Subcutaneous preadipocyte (primary cell): ENCODE measurements at places on chromosomes 16 and 17. TPM values are rescaled to one million over a fixed set of nuclear protein-coding genes. Genes with fewer than 3 reads are reported as not detected.

The MMD gene
- 65.1 and 118 TPM in 2 replicates for total RNA-seq

The CD300E gene
- total RNA-seq = not detected in 2 replicates

The CFAP97D1 gene
- under 0.01 TPM in 2 replicates for total RNA-seq

The GUCY2D gene
- total RNA-seq = under 0.01 TPM in 1 of 2 replicates, not detected in the other

The ACSM2A gene
- total RNA-seq = not detected in 2 replicates

The KRT33A gene
- total RNA-seq = not detected in 2 replicates

The NPIPB13 gene
- total RNA-seq = 0.73 TPM in 1 of 2 replicates, not detected in the other

The KRTAP1-5 gene
- total RNA-seq = 1.1 and 1.6 TPM in 2 replicates

The ZBTB4 gene
- 19.1 and 19.5 TPM in 2 replicates for total RNA-seq

The CD79B gene
- total RNA-seq = 0.39 TPM in 1 of 2 replicates, not detected in the other

The PRAC1 gene
- not detected in 2 replicates for total RNA-seq

The TP53TG3 gene
- 1.4 TPM in 1 of 2 replicates, not detected in the other for total RNA-seq

The SPDYE4 gene
- not detected in 2 replicates for total RNA-seq

The CBFA2T3 gene
- total RNA-seq = not detected in 2 replicates

The VTN gene
- total RNA-seq = not detected in 2 replicates

The TMC8 gene
- not detected in 2 replicates for total RNA-seq

The NPB gene
- under 0.01 TPM in 2 replicates for total RNA-seq

The NPW gene
- 1.5 TPM in 1 of 2 replicates, not detected in the other for total RNA-seq

The ITGB3 gene
- 104 and 115 TPM in 2 replicates for total RNA-seq

The TUBD1 gene
- 2.6 and 3.9 TPM in 2 replicates for total RNA-seq

The SNAI3 gene
- total RNA-seq = not detected in 2 replicates

The KRT24 gene
- total RNA-seq = not detected in 2 replicates

The SLC38A8 gene
- not detected in 2 replicates for total RNA-seq

The FBXO39 gene
- under 0.01 TPM in 1 of 2 replicates, not detected in the other for total RNA-seq

The CHST4 gene
- total RNA-seq = under 0.01 TPM in 1 of 2 replicates, not detected in the other

The KRTAP9-8 gene
- total RNA-seq = not detected in 2 replicates

The SEZ6 gene
- not detected in 2 replicates for total RNA-seq

The PRSS53 gene
- total RNA-seq = 1.5 and 3.3 TPM in 2 replicates

The SMIM22 gene
- not detected in 2 replicates for total RNA-seq

The CLEC18A gene
- 0.20 TPM in 1 of 2 replicates, not detected in the other for total RNA-seq

The CDRT15L2 gene
- not detected in 2 replicates for total RNA-seq

The IGFBP4 gene
- total RNA-seq = 146 and 153 TPM in 2 replicates

The NFATC3 gene
- total RNA-seq = 17.3 and 27.2 TPM in 2 replicates

The KRT40 gene
- not detected in 2 replicates for total RNA-seq

The CIAO3 gene
- 34.8 and 36.0 TPM in 2 replicates for total RNA-seq

The ZNF200 gene
- total RNA-seq = 5.9 and 10.4 TPM in 2 replicates

The ZNF385C gene
- total RNA-seq = not detected in 2 replicates

The ATP2C2 gene
- under 0.01 TPM in 1 of 2 replicates, not detected in the other for total RNA-seq

The GLTPD2 gene
- total RNA-seq = 0.37 TPM in 1 of 2 replicates, not detected in the other

The TMEM235 gene
- not detected in 2 replicates for total RNA-seq

The PRRT2 gene
- 0.39 and 0.73 TPM in 2 replicates for total RNA-seq

The TTLL6 gene
- total RNA-seq = not detected in 2 replicates

The KRT35 gene
- total RNA-seq = not detected in 2 replicates

The RARA gene
- 11.0 and 13.3 TPM in 2 replicates for total RNA-seq

The SCNN1G gene
- total RNA-seq = not detected in 2 replicates

The ZNF423 gene
- 2.3 and 2.9 TPM in 2 replicates for total RNA-seq

The CCL18 gene
- total RNA-seq = not detected in 2 replicates

The TNFSF12 gene
- 5.5 and 8.5 TPM in 2 replicates for total RNA-seq

The VASN gene
- total RNA-seq = 156 and 170 TPM in 2 replicates

The TAC4 gene
- total RNA-seq = not detected in 2 replicates

The AGRP gene
- total RNA-seq = not detected in 2 replicates

The FNDC8 gene
- total RNA-seq = not detected in 2 replicates

The HBM gene
- total RNA-seq = not detected in 2 replicates

The VAMP2 gene
- 3.3 and 5.5 TPM in 2 replicates for total RNA-seq

The MYH1 gene
- not detected in 2 replicates for total RNA-seq

The PLLP gene
- under 0.01 TPM in 1 of 2 replicates, not detected in the other for total RNA-seq

The ICAM2 gene
- 15.1 and 33.0 TPM in 2 replicates for total RNA-seq
